Effector memory CD8-positive, alpha-beta T cell (primary cell): ENCODE measurements at places on chromosomes 2 and 18.

GRCh38 chr2:195711478-195711877 is 54.5 kb downstream of the SLC39A10 start:
- H3K27ac ChIP-seq, result no peak overlapping the region
- no peak overlapping the region for H3K4me3 ChIP-seq
- H3K27me3 ChIP-seq, result no peaks in the 10 kb centered on the region
- H3K36me3 ChIP-seq, result peaks cover 45% of the 10 kb centered on the region
- H3K4me1 ChIP-seq, result peaks cover 14% of the 10 kb centered on the region

DNA sequence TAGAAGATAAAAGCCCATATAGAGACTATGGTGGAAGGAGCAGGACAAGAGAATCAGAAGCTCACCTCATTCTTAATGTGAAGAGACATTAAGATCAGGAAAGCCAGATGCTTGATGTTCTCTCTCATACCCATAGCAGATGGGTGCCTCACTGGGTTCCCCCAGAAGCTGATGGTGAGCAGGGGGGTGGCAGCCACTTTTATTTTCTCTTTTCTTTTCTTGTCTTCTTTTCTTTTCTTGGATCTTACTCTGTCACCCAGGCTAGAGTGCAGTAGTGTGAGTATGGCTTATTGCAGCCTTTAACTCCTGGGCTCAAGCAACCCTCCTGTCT is 14.8 kb upstream of the CXCR4 start:
- peaks cover 78% of the 10 kb centered on the region for H3K36me3 ChIP-seq
- DNase-seq, result no peak
- H3K27ac ChIP-seq, result peak overlapping the region; percentile 99
- H3K4me3 ChIP-seq, result peak overlapping the region; percentile 78
- peaks cover 86% of the 10 kb centered on the region for H3K4me1 ChIP-seq
- no peaks in the 10 kb centered on the region for H3K27me3 ChIP-seq

DNA sequence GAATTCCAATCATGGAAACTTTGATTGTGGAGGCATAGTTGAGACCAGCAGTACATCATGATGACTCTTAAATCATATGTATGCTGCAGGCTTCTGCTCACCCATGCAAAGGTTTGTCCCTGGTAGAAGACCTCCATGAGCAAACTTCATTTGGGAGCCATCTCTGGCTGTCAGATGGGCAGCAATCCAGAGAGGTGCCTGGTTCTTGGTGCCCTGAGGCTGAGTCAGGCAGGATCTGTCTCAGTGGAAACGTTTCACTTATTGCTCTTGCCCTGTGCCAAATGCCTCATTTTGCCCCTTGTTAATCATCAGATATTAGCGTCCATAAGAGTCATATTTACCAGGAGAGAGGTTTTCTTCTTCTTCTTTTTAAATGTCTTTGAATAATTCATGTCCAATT is 151.5 kb upstream of the CELF4 start:
- no peaks in the 10 kb centered on the region for H3K27me3 ChIP-seq
- no peak overlapping the region for H3K4me3 ChIP-seq
- no peaks in the 10 kb centered on the region for H3K36me3 ChIP-seq
- no peak for DNase-seq

GRCh38 chr2:159640176-159640575 is 23.8 kb upstream of the BAZ2B start:
- no peaks in the 10 kb centered on the region for H3K36me3 ChIP-seq
- DNase-seq, result no peak
- no peak overlapping the region for H3K27ac ChIP-seq
- H3K4me1 ChIP-seq, result peaks cover 2% of the 10 kb centered on the region
